Upper lobe of left lung (tissue), 6 donors: ENCODE measurements at places on chromosomes 7 and 10. TPM values are rescaled to one million over a fixed set of nuclear protein-coding genes. Genes with fewer than 3 reads are reported as not detected.

CACNA2D1 gene
- total RNA-seq = 6.7 TPM

DNA sequence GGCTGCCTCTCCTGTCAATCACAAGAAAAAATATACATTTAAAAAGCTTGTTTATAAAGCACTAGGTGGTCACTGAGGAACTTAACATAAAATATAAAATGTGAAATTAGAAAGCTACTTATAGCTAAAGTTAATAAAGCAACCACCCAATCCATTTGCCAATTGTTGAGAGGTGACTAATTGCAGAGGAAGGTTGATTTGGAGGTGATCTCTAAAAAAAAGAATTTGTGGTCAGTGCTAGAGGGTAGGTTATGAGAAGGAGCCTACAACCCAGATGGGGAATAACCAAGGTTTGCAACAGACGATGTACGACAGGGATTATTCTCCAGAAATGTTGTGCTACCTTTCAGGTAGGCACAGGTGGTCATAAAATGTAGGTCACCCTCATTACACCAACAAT lies 444.2 kb upstream of the C7orf33 start:
- no peak for DNase-seq

GRCh38 chr10:70579234-70580002 lies 23.1 kb downstream of the PRF1 start:
- DNase-seq = no peak

PRTFDC1 gene
- 2.9 TPM for total RNA-seq

LRRC4 gene
- total RNA-seq = 3.9 TPM
